AG10803 (cell line): ENCODE measurements at places on chromosomes 4 and X.

DNA sequence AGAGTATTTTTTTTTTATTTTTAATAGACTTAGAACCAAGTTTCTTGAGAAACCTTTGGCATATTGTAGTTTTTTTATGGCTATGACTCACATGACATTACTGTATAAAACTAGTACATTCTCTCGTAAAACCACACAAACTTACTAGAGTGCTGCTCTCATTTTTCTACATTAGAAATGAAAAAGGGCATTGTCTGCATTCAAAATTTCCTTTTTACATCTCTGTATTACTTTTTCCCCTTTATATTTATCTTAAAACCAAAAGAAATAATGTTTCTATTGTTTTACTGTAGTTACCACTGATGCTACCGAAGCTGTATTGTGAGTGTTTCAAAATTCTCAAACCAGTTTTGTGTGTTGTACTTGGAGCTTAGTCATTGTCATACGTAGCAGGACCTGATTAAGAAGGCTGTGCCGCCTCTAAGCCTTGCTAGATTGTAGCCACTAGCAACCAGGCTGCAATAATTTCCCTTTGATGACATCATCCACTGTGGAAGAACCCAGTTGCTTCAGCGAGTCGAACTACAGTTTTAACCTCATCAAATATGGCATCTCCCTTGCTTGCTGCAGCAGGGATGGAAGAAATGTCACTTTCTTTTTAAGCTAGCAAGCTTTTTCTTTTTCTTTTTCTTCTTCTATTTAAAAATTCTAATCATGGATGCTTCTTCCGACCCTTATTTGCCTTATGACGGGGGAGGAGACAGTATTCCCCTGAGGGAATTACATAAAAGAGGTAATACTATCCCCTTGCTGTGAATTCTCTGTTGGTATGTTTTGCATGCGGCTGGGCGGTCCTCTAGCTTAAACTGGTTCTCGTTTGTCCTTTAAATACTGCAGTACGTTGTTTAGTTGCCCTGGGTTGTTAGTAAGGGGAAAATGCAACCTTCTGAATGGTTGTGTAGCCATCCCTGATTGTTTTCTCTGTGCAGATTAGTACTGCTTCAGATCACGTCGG lies 39.6 kb downstream of the CLCN3 start:
- DNase-seq, result peak; percentile 97

GRCh38 chr4:153634738-153635353 lies 49.2 kb upstream of the TLR2 start:
- peak; percentile 14 for DNase-seq

DNA sequence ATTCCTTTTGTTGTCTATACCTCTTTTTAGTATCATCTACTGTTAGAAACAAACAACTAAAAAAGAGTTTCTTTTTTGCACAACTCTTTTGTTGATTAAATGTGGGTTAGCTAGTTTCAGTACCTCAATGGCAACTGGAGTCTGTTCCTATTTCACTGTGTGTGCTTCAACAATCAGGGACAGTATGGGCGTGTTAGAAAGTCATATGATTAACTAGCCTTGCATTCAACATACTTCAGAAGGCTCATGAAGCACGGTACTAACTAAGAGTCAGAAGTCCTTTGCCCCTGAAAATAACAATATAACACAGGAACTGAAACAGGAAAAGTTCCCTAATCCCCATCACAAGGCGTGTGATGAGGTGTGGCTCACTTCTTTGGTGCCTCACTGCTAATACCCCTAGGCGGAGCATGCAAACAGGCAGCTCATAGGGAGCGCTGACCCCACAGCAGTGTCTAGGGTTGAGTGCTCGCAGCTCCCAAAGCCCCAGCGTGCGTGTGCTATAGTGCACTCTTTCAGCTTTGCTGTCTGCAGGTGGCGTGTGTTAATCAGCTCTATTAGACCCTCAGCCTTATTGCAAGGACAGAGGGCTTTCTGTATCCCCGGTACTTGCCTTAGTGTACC lies 203.1 kb upstream of the NDST3 start:
- DNase-seq, result no peak

DNA sequence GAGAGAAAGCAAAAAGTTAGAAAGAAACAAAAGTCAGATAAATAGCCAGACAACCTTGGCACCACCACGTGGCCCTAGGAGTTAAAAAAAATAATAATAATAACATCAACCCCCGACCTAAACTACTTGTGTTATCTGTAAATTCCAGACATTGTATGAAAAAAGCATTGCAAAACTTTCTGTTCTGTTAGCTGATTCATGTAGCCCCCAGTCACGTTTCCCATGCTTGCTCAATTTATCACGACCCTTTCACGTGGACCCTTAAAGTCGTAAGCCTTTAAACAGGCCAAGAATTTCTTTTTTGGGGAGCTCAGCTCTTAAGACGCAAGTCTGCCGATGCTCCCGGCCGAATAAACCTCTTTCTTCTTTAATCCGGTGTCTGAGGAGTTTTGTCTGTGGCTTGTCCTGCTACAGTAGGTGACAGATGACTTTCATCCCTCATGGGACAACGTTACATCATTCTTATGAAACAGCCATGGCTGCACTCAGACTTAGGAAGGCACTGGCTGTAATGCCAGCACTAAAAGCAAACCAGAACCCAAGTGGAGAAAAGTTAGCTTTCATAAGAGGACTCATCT lies 520 bp downstream of the ACOX3 start:
- peak; percentile 63 for DNase-seq

DNA sequence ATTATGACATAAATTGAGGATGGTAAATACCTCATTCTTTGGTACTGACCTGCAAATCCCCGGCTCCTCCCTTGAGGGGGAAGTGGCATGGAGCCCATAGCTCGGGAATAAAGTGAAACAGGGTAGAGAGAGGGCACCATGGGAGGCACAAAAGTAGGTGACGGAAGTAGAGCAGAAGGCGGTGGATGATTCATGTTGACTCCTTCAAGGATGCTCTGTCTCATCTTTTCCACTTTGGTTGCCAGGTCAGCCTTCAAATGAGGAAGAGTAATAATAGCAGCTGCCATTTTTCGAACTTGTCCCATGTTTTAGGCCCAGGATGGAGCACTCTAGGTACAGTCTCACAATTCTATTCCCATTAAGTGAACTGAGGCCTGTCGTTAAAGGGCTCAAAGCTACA lies 41.4 kb upstream of the PHF8 start:
- no peak for DNase-seq

DNA sequence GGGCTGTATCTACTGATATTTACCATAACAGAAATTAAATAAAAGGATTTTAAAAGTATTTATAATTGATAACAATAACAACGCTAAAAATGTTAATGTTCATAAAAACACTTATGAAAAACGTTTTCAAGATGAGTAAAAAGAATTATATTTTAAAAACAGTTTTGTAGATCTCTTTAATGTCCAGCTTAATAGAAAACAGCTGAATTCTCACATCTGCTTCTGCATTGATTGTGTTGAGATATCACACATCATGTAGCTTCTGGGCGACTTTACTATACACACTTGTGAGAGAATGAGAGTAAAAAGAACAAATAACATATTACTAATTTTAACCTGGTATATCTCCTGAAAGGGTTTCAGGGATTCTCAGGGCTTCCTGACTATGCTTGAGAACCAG lies 83.6 kb downstream of the NCAPG start:
- DNase-seq, result no peak

DNA sequence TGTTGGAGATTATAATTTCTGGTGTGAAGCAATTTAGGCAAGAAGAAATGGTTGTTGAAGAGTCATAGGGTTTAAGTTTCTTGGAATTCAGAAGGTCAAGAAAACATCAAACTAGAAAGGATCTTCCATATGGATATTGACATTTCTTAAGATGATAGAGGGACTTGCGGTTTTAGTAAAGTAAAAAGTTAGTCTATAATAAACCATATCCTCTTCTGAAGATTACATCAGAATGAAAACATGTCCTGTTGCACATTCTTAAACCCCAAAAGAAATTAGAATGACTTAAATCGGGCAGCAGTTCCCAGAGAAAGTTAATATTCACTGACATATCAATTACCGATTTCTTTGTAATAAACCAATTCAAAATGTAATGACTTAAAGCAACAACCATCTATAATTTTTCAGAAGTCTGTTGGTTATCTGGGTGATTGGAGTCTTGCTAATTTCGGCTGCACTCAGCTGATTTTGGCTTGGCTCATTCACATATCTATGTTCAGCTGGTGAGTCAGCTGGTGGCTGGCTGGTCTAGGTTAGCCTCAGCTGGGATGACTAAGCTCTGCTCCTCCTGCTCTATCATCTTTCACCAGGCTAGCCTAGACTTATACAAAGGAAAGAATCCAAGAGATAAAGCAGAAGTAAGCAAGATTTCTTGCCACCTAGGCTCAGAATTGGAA lies 24.4 kb upstream of the DYNLT3 start:
- peak; percentile 87 for DNase-seq

GRCh38 chr4:73244945-73245601 lies 13.5 kb downstream of the ANKRD17 start:
- DNase-seq, result no peak

- DNase-seq, result no peak
Observed at GRCh38 chr4:71237641-71238040, 101.2 kb upstream of the SLC4A4 start.

DNA sequence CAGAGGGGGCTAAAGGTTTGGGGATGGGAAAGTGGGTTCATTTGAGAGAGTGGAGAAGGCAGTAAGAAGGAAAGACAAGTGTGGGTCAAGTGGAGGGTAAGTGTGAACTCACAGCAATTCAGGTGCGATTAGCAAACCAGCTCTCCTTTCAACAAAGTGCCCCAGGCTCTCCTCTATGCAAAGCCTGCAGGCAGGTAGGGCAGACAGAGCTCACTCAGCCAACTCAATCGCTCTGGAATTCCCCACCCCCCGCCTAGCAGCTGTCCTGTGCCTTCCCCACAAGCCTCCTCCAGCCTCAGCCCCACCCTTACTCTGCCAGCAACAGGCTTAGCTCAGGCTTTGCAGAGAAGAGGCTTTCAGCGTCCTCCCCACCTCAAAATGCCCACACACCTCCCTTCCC lies 14.8 kb upstream of the MAMLD1 start:
- DNase-seq, result no peak

- DNase-seq, result peak; percentile 90
Observed at GRCh38 chr4:84966382-84967242, at the start of gene WDFY3. TSS of gene WDFY3 (minus strand) at chr4:84966690. CDS start at chr4:84860591, 106,099 bp downstream.

DNA sequence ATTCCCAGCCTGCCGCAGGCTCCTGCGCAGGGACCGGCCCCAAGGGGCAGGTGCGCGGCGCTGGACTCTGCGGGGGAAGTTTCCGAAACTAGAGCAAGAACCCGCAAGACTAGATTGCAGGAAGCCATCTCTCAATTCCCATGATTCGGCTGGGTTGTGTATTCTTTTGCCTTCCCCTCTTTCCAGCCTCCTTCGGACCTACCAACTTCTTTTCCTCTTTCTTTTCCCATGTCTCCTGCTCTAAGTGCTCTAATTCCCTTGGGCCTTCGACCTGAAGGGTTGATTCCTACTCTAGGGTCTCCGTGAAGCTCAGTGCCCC lies 645 bp upstream of the OPHN1 start:
- no peak for DNase-seq

DNA sequence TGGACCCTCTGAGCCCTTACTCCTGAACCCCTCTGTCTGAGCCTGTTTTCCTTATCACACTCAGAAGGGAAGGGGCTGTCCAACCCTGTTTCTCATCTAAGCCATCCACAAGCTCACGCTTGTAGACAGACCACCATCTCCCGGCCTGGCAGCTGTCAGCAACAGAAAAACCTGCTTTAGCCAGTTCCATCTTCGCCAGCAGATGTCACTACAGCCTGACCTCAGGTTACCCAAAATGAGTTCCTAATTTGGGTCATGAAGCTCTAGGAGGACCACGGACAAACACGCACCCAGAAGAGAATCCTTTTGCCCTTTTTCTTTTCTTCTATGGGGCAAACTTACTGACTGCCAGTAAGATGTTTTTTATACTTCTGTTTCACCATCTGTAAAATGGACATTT lies 445.4 kb downstream of the BCOR start:
- no peak for DNase-seq

DNA sequence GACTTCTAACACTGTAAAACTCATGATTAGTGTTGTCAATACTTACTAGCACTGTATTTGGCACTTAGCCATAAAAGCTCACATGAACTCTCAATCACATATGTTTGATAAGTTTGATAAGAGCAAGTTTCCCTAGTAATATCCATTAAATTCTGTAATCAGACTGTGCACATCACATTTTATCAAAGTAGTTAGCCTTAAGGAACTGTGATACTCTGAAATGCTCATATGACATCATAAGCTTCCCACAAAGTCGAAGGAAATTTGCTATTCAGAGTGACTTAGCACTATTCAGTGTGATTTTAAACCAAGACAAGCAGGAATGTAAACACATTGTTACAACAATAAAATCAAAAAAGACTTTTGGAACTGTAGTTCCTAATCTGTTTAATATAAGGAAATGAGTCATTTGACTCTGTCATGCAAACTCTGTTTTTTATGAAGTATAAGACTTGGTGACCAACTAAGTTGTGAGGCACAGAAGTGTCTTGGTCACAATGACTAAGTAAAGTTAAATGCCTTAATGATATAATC lies 6.7 kb downstream of the SLC7A11 start:
- peak; percentile 95 for DNase-seq

GRCh38 chr4:64889906-64890610 lies 480.8 kb upstream of the TECRL start:
- no peak for DNase-seq

DNA sequence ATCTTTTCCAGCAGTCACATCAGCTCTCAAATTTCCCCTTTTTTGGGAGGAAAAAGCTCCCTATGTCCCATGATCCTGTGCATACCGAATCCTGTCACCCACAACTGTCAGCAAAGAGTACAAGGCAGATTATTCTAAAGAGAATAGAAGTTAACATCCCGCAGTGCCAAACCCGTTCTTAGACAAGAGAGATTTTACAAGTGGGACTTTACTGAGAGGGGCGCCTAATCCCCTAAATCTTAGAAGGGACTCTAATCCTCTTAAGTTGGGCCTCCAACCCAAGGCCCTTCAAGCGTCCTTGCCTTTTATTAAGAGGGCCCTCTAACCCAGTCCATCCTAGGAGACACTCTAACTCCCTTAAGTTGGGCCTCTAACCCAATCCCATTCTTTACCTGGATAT lies 193.9 kb downstream of the CPXCR1 start:
- no peak for DNase-seq

DNA sequence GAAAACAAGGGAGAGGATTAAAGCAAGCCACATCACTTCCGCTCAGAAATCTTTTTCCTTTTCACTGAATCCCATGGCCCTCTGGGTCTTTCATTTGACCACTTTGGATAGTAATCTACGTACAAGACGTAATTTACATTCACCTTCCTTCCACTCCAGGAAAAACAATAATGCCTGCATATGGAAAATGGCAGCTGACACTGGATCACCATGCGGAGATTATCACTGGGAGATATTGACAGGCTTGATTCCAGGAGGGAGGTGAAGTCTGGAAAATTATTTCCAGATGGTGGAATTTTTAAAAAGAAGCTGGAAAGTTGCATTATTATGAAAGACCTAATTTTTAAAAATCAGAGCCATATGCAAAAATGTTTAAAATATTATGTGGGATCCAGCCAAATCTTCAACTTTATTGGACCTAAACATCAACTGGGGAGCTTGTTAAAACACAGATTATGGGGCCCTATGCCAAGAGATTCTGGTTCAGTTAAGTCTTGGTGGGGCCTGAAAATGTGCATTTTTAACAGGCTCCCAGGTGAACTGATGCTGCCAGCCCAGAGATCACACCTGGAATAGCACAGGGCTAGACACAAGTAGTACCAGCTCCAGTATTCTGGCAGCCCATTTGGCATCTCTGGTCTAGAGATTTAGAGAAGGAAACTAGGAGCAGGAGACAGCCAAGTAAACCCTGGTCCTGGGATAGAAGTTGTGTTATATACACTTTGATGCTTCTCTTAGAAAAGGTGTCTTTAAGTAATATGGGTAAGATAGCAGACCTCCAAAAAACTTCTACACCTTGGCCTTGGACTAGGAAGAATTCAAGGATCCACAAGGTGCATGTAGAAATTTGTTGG lies 290.3 kb upstream of the LDB2 start:
- no peak for DNase-seq
